ENCODE measurements at places on chromosomes 6 and 20.

DNA sequence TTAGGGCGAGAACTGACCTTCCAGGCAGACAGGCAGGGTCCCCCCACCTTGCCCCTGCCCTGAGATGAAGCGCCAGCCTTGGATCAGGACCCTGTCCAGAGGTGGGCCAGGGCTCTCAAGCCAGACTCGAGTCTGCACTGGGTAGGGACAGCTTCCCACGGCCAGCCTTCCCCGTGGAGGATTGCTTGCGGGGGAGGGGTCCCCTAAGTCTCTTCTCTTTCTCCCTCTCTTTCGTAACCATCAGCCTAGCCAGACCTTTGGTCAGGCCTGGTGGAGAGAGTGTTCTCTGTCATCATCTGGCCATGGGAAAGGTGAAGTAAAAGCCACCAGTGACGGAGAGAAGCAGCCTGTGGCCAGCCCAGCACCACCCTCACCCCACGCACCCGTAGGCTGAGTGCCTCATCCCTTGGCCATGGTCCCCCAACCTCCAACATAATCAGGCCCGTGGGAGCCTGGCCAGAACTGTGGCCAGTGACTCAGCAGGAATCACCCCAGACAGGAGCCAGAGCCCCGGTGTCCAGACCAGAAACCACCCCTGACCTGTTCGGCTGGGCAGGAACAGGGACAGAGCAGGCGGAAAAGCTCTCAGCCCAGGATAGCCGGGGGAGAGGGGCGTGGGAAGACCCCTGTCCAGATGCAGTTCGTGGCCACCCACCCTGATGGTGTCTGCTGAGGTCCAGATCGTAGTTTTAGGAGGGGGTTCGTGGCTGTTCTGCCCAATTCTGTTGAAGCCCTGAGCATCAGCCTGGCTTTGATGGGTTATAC, 47.1 kb downstream of the SNAI1 start:
- DNase-seq, result peak; percentile 70

GRCh38 chr6:169328112-169328801, 74.6 kb upstream of the THBS2 start:
- DNase-seq, result no peak

DNA sequence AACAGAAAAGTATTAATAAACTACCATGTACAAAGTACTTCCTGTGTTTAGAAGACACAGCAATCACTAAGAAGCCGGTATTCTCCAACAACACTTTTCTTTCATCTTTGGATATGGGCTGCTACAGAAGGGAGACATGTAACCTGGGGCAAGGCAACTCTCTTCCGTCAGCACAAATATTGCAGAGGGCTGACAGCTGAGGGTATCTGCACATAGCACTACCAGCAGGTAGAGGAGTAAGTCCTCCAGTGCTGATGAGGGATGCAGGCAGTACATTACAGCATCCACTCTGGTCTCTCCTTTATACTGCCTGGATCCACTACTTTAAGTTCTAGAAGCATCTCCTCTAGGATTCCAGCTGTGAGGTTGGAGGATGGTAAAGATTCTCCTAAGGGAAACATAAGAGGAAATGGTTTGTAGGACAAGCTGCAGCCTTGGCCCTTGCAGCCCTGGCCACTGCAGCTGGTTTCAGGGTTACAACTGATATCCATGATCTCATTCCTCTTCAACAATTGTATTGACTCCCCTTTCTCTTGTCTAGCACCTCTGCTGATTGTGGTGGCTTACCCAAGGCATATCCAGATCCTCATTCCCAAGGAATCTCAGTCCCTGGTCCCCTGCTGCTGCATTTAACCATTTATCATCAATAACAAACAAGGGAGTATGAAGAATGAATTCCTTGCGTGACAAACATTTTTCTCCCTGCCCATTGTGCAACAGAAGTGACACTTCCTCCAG, 110.7 kb upstream of the ADGRF1 start:
- DNase-seq, result no peak

- no peak for DNase-seq
Observed at GRCh38 chr6:117404548-117404947, 21.2 kb downstream of the ROS1 start.

DNA sequence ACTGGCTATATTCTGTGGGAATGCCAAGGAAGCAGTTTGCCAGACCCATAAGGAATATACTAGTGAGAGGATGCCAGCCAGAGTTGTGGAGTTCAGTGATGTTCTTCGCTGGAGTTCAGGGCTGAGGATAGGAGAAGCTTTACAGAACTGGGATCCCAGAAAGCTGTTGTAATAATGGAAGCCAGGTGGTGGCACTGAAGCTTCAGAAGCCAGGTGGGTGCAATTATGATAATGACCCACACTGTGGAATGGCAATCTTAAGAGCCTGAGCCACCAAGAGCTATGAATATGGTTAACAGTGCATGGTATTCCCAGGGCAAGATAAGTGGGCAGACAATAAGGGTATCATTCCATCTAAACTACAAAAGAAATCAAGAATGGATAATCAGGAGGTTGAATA, 25.1 kb upstream of the ENPP1 start:
- DNase-seq, result no peak

- DNase-seq, result peak; percentile 78
Observed at GRCh38 chr6:14035071-14035847, 82.3 kb upstream of the CD83 start.

- no peak for DNase-seq
Observed at GRCh38 chr6:120894077-120894476, 440.2 kb downstream of the TBC1D32 start.

- DNase-seq, result no peak
Observed at GRCh38 chr6:160431226-160431625, 83.0 kb downstream of the SLC22A3 start.

DNA sequence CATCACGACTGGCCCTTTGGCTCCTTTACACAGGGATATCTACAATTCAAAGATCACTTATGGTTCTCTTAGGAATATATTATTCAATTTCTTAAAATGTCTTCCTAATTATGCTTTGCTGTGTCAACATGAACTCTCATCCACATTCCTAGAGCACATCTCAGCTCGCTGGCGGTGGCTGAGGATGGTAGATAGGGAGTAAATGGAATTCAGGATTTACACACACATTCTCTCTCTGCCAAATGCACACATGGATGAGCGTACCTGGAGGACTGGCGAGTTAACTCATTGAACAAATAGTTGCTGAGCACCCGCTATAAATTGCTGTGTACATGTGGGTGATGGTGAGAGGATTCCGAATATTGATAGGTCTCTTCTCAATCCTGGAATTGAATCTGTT, 4.8 kb upstream of the MRPS10 start:
- no peak for DNase-seq

GRCh38 chr20:38150335-38151170, 14.5 kb downstream of the TGM2 start:
- no peak for DNase-seq

GRCh38 chr6:80531681-80532619, 425.5 kb downstream of the BCKDHB start:
- DNase-seq, result no peak

DNA sequence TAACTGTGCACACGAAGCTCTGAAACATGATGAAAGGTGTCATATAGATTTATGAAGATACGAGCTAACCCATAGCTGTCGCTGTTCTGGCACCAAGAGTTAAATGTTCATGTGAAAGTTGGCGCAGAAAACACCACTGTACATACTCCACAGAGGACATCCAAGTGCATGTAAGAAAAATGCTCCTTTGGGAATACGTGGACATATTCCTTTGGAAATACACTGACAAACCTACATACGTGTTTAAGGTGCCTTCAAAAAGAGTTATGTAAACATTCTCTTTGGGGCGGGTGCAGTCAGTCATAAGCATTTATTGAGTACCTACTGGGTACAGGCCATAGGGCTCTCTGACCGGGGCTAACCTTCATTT, 723 bp upstream of the ARID1B start:
- no peak for DNase-seq

- DNase-seq, result no peak
Observed at GRCh38 chr6:119830069-119830468, 480.5 kb upstream of the MAN1A1 start.

- DNase-seq, result no peak
Observed at GRCh38 chr20:38342713-38343310, 3.5 kb upstream of the LBP start.

DNA sequence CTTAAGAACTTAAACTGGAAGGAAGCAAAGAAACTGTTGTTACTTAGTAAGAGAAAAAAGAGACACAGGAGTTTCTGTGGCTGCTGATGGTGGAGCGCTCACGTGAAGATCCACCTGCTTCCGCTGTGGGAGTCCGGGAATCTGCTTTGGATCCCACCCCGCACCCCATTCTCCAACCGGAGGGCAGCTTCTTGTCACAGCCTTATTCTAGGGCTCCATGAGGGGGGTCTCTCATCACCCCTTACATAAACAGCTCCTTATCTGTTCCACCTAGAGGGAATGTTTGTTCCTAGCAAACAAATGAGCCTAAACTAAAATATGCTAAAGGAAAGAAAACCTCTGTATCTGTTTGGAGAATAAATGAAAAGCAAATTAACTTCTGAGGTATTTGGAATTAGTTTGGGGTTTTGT, 280.5 kb downstream of the QKI start:
- no peak for DNase-seq

DNA sequence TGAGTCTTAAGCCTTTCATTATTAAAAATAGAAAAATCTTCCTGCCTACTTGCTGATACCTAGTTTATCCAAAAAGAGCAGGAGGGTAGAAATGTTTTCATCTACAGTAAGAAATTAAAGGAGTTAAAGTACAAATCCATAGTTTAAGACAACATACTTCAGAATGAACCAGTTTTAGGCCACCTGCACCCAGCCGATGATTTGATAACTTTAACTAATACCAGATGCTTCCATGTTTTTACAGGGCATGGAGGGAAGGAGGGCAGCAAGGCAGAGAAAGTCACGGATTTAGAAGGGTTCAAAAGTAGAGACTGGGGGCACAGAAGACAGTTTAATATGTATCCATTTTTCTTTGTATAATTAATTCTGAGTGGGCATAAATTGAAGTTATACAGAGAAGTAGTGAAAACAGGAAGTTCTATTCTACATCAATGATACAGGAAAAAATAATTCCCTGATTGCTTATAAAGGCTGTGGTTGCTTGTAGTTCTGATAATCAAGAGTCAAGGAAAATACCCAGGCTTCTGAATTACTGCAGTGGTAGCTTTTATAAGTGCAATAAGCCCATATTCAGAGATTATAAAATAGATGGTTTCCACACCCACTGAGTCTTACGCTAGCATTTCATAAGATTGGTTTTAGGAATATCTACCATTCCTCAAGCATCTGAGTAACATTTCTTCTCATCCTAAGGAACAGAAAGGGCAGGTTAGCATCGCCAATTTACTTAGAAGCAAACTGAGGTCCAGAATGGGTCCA, 72.0 kb downstream of the GMDS start:
- DNase-seq, result no peak

DNA sequence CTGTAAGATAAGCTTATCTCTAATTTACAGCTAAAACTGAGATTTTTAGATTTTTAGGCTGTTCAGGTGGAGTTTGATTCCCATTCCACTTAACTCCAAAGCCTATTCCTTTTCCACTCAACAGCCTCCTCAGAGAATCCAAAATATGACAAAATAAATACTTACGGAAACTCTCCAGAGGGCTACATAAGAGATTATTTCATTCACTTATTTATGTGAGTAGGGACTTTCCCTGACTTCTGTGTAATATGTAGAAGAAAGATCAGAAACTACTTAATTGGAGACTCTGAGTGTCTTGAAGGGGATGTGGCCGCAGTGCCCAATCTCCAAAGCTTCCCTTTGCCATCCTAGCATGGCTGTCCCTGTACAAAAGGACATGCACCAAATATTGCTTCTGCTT, 72.1 kb upstream of the ISM1 start:
- DNase-seq, result no peak

- DNase-seq, result no peak
Observed at GRCh38 chr20:61162451-61162850, 89.6 kb upstream of the CDH4 start.

DNA sequence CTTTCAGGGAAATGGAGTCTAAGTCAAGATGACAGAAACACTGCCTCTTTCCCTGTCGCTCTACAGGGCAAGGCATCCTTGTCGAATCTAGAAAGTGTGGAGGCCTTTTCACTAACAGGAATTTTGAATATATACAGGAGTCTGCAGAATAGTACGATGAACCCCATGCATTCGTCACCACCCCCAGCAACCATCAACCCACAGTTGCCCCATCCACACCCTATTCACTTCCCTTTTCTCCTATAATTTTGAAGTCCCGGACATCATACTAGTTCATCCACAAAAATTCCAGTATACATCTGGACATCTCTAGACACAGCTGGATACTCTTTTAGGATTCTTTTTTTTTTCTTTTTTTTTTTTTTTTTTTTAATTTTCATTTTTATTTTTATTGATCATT, 80.7 kb upstream of the RIN2 start:
- no peak for DNase-seq

GRCh38 chr6:151701911-151702562, 105.4 kb upstream of the ESR1 start:
- no peak for DNase-seq

DNA sequence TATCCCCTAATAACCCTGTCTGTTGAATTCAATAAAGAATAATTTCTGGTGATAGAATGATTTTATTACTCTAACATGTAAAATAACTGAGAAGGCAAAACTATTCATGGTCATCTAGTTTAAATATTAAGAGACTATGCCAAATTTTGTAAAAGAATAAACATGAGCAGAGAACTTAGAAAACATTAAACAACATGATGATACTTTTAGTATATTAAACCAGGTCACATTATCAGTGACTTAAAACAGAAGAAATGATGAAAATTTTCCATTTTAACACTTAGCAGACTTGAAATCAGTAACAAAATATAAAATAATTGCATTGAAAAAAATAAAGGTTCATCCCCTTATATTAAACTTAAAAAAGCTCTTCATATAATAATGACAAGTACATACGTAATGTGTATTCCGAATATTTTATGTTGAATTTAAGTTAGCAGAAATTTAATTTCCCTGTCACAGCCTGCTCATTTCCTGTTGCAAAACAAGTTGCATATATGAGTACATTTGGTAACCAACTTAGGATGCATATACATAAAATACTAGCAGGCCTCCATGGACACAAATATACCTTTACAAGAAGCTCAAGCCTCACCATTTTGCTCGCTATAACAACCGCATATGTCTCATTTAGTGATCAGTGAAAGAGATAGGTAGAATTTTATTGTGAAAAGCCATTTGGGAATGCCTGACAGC, 40.6 kb downstream of the DTNBP1 start:
- no peak for DNase-seq

- DNase-seq, result no peak
Observed at GRCh38 chr6:47532981-47533585, 55.5 kb downstream of the CD2AP start.

- no peak for DNase-seq
Observed at GRCh38 chr6:70666706-70667105, 977 bp upstream of the SMAP1 start.

DNA sequence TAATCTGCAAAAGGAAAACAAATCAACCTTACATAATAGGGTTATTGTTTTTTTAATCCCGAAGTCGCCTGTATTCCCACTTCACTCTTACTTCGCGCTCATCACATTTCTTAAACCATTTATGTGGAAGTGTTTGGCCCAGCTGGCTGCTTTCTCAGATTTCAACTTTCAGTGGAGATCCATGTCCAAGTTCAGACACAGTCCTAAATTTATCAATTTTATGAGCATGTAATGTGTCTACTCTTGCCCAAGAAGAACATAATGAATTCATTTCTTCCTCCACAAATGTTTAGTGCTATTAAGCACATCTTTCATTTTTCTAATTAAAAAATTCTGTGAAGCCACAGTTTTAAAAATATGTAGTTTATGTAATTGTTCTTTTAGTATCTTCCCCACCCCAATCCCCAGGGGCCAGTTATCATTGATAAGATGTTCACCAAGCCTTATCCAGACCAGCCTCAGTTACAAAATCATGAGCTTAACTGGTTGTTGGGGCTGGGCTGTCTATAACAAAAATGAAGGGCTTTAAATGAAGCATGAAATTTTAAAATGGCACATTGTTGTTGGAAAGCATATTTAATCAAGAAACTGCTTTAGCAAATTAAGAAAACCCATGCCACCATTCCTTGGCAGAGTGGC, 151.7 kb downstream of the UST start:
- no peak for DNase-seq

Data from ELF-1 (cell line).